Cortex of kidney (tissue), 1 donor: ENCODE measurements at places on chromosomes 7 and 10.

DNA sequence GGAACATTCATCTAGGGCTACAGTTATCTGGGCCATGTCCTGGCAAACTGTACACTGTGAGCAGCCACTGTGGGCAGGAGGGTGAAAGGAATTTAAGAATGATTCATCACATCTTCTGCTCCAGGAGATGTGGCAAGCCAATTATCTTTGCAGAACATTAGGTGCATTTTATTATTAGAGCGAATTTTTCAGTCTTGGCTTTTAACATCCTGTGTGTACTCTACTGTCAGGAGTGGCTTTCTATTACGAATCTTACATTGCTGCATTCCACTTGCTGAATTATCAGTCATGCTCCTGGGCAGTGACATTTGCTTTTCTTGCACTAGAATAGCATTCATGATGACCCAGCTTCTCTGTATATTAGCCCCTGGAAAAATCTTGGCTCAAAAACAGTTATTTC, 109.2 kb upstream of the TARP start:
- no peak for DNase-seq

DNA sequence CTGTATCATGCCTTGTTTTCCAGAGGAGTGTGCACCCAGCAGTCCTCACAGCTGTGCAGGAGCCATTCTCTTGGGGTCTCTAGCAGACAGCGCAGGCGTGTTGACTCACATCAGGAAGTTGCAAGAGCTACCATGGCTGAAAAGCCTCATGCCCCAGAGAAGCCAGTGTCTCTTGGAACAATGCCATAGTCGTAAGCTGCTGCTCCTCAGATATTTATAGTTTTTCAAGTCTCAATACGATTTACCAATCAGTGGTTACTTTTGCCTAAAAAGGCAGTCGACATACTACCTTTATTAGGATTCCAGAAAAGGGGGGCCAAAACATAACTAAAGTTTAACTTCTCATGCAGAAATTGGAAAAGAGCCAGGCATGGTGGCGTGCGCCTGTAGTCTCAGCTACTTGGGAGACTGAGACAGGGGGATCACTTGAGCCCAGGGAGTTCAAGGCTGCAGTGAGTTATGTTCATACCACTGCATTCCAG, 407.7 kb downstream of the PARD3 start:
- no peak for DNase-seq

DNA sequence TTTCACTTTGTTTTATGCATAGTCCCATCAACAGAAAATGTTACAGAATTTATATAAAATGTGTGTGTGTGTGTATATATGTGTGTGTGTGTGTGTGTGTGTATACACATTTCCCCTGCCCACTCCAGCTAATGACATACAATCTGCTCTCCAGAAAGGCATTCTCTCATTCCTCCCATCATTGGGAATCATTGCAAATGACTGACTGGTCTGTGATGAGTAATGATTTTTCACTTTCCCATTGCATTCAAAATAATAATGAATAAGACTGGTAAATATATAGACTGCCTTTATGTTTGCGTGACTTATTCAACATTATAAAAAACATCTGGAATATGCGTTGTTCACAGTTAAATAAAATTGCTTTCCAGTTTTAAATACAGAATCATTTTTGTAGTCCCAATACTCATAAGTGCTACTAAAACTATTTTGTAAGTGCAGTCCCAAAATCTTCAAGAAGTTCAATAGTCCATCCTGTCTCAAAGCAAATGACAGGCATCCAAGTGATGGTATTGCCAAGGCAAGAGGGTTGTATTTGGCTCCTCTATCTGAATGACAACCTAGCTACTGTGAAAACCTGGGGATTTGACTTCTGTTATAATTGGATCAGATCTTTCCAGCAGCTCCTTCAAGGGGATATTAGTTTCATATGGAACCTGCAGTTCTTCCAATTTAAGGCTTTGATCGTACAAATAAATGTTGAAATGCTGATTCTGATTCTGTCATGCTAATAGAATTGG, 150.9 kb downstream of the POLR1F start:
- DNase-seq = no peak

GRCh38 chr7:45982907-45983719, 62.0 kb upstream of the IGFBP3 start:
- no peak for DNase-seq

- DNase-seq = no peak
These were observed 5.4 kb upstream of the YWHAG start for GRCh38 chr7:76364198-76364584.

DNA sequence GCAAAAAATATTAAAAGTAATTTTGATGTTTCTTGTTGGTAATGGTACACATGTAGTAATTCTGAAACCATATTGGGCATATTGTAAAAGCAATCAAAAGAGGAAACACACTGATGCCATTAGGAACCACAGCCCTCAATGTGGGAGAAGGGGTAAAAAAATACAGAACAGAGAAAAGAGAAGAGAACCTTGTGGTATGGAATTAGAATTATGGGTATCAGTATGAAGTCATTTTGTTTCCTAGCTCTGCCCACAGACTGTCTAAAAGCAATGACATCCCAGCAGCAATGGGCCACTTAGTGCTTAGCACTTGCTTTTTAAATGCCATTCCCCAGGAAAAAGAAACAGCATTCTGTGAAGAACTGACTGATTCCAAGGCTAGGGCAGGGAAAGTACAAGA, 61.5 kb downstream of the CPVL start:
- no peak for DNase-seq

DNA sequence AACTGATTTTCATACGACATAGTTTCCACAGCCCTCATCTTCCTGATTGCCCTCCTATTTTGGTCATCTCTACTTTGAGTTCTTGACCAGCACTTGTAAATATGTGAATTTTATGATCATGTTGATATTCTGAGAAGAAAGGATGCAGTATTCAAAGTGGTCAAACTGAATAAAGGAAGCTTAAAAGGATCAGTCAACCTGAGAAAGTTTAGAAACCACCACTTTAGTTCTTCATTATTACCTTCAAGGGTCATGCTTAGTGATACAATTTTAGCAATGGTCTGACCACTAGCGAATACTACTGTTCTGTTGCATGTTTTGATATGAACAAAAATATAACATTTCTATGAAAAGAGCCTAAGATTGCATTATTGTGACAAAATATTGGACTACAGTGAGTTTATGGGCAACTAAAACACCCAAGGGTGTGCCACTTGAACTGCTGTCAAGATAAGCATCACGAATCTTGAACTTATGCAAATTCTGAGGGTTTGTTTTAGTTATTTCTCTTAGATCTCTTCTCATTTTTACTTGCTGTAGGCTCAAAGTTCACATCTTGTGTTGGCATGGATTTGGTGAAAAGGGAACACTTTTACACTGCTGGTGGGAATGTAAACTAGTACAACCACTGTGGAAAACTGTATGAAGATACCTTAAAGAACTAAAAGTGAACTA, 247.7 kb downstream of the IPMK start:
- no peak for DNase-seq

- no peak for DNase-seq
These were observed 7.1 kb downstream of the HECW1 start for GRCh38 chr7:43119371-43120075.

GRCh38 chr10:127550861-127551260, 1.8 kb downstream of the NPS start:
- no peak for DNase-seq

DNA sequence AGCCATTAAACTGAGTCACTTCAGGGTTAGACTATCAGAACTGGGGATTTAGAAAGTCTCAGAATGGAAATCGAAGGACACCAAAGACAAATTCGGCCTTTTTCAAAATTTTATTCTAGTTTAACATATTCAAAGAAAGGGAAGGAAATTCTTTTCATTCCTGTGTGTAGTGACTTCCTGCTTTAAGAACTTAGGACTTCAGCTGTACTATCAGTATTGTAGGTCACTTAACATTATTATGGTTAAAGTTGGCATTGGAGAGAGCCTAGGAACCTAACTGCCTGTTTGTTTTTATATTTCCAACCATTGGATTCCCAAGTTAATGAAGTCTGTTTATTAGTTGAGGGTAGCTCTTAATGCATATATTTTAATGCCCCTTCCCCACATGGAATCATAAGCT, 63.7 kb downstream of the PTEN start:
- DNase-seq = no peak

GRCh38 chr10:70274643-70275042, 9.2 kb downstream of the NPFFR1 start:
- DNase-seq = no peak

GRCh38 chr7:71842381-71842780, 569.8 kb downstream of the CALN1 start:
- DNase-seq = no peak

- DNase-seq = no peak
These were observed 297.7 kb downstream of the CCDC3 start for GRCh38 chr10:12703813-12704212.

DNA sequence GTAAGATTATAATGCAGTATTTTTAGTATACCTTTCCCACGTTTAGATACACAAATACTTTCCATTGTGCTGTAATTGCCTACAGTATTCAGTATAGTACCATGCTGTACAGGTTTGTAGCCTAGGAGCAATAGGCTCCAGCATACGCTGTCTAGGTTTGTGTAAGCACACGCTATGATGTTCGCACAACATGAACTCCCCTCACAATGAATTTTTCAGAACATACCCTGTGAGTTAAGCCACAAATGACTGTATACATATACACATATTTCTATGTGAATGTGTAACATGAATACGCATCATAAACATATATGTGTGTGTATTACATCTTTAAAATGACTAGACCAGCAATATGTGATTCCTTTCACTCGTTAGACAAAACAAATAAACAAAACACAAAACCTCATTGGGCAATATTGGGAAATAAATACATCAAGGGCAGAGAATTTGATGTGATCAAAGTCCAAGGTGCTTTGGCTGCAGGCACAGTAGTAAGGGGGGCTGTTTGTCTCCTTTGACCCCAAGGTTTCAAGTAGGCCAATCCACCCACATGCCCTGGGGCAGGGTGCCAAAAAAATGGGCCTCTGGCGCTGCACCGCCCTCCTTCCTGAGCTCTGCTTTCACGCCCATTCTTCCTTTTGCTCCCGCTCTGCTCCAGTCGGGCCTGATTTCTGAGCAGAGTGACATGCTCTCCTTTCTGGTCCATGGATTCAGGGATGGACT, 33.9 kb downstream of the CHN2 start:
- no peak for DNase-seq

GRCh38 chr10:61278556-61278955, 174.6 kb downstream of the TMEM26 start:
- DNase-seq = no peak

DNA sequence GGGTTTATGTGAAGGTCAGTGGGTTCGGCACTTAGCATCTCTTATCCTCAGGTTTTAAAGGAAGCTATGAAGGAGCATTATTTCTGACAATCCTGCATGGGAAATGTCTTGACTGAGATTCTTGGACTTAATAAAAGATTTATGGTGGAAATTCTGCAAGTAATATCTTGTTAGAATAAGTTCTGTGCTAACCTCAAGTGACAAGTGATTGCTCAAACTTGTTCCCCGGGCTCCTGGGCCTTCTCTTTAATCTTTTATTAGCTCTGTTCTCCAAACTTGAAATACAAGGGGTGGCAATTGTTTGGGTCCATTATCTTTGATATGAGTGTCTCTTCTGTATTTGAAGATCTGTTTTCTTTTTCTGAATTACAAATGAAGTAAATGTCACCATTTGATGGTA, 140.6 kb upstream of the CTBP2 start:
- no peak for DNase-seq

DNA sequence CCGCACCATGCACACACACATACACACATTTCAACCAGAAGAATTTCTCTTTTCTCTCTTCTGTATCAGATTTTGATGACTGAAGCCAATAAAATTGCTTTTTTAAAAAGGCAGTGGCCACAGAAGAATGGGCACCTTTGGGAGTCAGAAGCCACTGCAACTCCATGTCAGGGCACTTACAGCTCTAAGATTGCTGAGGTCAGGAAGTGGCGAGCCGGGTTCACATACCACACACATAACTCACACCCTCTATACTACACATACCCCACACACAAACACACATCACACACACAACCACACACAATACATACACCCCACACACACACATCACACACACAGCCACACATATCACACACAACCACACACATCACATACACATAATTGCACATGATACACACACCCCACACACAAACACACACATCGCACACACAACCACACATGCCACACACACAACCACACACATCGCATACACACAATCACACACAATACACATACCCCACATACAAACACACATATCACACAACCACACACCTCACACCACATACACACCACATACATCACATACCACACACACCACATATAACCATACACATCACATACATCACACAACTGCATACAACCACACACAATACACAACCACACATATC, 31.2 kb downstream of the GPRIN2 start:
- DNase-seq = no peak

DNA sequence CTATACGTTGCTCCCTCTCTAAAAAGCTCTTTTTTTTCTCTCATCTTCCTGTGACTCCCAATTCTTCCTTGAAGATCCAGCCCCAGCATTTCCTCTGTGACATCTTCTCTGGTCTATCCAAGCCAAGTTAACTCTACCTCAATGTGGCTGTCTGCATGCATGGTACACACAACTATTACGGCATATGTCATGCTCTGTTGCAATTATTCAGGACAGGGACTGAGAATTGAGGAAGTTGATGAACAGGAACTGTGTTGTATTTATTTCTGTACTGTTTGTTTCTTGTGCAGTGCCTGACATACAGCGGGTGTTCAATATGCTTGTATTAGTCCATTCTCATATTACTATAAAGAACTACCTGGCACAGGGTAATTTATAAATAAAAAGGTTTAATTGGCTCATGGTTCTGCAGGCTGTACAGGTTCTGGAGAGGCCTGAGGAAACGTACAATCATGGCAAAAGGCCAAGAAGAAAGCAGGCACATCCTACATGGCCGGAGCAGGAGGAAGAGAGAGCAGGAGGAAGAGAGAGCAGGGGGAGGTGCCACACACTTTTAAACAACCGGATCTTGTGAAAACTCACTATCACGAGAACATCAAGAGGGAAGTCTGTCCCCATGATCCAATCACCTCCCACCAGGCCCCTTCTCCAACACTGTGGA, 6.3 kb downstream of the TRPV5 start:
- no peak for DNase-seq

DNA sequence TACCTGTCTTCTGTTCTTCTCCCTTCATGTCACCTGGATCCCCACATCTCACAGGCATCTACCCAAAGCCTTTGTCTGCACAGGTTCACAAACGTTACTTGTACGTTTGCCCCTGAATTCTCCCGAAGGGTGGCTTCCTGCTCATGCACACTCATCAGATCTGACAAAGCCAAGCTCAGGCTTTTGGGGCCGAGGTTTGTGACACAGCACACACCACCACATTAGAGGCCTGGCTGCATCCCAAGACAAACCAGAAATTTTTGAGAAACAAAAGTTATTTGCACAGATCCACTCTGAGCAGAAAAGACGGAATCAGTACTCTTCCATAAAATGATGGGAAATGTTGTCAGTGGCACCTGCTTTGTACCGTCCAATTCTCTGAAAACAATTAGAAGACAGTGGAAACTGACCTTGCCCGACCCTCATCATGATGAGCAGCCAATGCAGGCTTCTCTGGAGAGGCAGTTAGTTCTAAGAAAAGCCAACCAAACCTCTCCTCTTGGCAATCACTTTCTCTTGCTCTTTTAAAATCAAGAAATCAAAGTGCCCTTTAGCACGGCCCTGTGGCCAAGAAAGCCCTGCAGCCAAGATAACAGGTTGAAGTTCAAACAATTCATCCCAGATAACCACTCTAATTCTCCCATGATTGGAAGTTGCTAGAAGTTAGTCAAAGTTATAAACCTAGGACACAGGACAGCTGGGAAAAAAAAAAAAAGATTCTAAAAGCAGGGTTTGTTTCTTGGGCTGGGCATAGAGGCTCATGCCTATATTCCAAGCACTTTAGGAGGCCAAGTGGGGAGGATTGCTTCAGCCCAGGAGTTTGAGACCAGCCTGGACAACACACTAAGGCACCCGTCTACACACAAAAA, 13.6 kb upstream of the SVIL start:
- no peak for DNase-seq
